ENCODE measurements at places on chromosomes 12 and 14. TPM values are rescaled to one million over a fixed set of nuclear protein-coding genes. Genes with fewer than 3 reads are reported as not detected.

The KRT5 gene
- total RNA-seq: 7.6 TPM

The DBX2 gene
- total RNA-seq: not detected

The JPH4 gene
- not detected for total RNA-seq

The ASPG gene
- 0.14 TPM for total RNA-seq

The APOF gene
- not detected for total RNA-seq

DNA sequence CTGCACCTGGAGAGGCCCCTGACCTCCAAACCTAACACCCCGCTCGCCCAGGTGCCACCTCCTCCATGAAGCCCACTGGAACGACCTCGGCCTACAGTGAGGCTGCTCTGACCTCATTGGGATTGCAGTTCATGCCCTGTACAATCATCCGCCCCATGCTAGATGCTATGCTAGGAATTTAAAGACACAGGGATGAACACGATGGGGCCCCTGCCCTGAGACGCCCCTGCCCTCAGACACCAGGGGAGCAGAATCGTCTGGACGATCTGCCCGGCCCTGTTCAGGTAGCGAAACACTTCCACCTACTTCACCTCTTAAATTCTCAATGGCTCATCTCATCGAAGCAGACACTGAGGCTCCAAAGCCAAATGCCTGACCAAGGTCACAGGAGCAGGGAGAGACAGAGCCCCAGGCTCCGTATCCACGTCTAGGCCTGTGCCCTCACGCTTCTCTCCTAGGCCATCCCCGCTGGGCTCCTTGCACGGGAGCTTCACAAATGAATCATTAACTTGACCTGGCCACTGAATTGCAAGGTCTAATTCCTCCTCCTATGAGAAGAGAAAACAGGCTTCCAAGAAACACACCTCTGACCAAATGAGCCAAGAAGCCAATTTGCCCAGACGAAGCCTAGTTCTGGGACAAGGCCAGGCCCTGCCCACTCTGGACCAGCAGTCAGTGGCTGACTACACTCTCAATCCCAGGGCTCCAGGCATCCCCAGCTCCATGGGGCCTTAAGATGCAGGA, 35.2 kb downstream of the SCARB1 start:
- no peak for DNase-seq
- no peak overlapping the region for H3K4me3 ChIP-seq
- no peaks in the 10 kb centered on the region for H3K27me3 ChIP-seq
- H3K27ac ChIP-seq: no peak overlapping the region
- no peaks in the 10 kb centered on the region for H3K4me1 ChIP-seq

DNA sequence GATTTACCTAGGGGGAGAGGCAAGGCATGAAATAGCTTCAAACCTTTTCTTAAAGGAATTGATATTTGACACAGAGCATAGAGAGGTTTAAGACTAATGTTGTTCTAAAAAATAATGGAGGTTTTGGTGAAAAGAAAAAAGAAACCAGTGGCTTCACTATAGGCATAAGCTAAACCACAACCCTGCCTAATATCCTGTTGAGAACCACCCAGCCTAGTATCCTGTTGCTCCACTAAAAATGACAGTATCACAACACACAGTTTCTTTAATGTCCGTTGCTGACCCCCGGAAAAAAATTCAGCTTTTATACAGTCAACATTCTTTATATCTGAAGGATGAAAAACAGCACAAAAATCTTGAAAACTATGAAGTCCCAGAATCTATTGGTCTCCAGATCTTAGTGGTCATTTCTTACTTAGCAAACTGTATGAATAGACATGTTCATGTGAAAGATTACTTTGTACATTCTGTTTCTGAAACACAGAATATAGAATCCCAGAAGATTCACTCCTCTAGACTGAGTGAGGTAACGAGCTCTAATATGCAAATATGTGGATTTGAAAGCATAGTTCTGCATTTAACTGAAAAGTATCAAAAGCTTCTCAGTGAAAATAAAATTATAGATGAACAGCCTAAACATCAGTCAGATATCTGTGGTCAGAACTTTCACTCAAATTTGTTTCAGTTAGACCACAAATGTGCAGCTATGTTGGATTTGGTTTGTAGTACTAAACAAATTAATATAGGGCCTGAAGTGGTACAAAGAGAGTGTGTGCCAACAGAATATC, 40.5 kb downstream of the GALC start:
- peaks cover 9% of the 10 kb centered on the region for H3K36me3 ChIP-seq
- H3K4me1 ChIP-seq: no peaks in the 10 kb centered on the region
- H3K4me3 ChIP-seq: no peak overlapping the region
- H3K27me3 ChIP-seq: no peaks in the 10 kb centered on the region

DNA sequence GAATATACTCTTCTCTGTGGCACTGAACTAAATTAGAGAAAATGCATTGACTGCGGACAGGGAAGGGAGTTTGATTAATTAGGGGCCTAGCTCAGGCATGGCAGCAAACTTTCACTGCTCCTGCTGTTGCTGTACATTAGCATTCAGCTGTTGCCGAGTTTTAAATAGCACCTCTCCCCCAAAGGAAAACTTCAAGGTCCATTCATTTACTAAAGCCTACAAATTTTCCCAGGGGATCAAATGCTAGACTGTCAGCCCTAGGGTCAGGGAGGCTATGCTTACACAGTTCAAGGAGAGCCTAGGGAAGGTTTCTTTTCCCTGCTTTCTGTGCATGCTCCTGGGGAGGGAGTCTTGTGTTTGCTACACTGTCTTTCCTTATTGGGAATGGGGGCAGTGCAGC, 60.0 kb upstream of the GZMB start:
- H3K27me3 ChIP-seq: no peaks in the 10 kb centered on the region
- no peak for DNase-seq
- no peak overlapping the region for H3K4me3 ChIP-seq
- no peaks in the 10 kb centered on the region for H3K36me3 ChIP-seq
- no peak overlapping the region for H3K27ac ChIP-seq

GRCh38 chr12:13268581-13268980, 72.1 kb downstream of the EMP1 start:
- no peak for DNase-seq
- H3K4me1 ChIP-seq: no peaks in the 10 kb centered on the region
- H3K27ac ChIP-seq: no peak overlapping the region

GRCh38 chr12:76548222-76548837, 11.2 kb downstream of the OSBPL8 start:
- no peak overlapping the region for H3K4me3 ChIP-seq
- H3K27ac ChIP-seq: no peak overlapping the region
- H3K36me3 ChIP-seq: no peaks in the 10 kb centered on the region
- no peaks in the 10 kb centered on the region for H3K27me3 ChIP-seq
- peaks cover 25% of the 10 kb centered on the region for H3K4me1 ChIP-seq
- no peak for DNase-seq

DNA sequence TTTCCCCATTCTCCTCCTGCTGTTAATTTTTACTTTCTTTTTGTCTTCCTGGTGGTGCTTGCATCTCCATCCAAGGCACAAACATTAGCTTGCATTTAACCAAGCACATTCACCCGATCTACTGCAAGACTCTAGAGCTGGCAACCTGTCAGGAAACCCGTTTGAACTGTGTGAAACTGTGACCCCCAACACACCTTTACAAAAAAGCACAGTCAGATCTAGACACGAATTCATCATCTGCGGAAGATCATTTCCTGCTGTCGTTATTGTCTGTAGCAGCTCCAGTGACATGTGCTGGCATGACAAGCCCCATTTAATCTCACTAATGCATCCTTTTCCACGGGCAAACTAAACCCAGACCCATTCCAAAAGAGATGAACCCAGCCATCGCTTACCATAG, 340.5 kb downstream of the VRK1 start:
- DNase-seq: no peak
- no peaks in the 10 kb centered on the region for H3K36me3 ChIP-seq
- H3K27ac ChIP-seq: no peak overlapping the region
- H3K4me1 ChIP-seq: no peaks in the 10 kb centered on the region

GRCh38 chr14:53432378-53432802, 279.3 kb upstream of the DDHD1 start:
- H3K36me3 ChIP-seq: no peaks in the 10 kb centered on the region
- DNase-seq: no peak

- no peaks in the 10 kb centered on the region for H3K27me3 ChIP-seq
- H3K27ac ChIP-seq: no peak overlapping the region
- DNase-seq: no peak
- H3K36me3 ChIP-seq: no peaks in the 10 kb centered on the region
- H3K4me1 ChIP-seq: peaks cover 10% of the 10 kb centered on the region
- H3K4me3 ChIP-seq: no peak overlapping the region
Measured at GRCh38 chr12:105322070-105322469, 8.4 kb upstream of the C12orf75 start.

DNA sequence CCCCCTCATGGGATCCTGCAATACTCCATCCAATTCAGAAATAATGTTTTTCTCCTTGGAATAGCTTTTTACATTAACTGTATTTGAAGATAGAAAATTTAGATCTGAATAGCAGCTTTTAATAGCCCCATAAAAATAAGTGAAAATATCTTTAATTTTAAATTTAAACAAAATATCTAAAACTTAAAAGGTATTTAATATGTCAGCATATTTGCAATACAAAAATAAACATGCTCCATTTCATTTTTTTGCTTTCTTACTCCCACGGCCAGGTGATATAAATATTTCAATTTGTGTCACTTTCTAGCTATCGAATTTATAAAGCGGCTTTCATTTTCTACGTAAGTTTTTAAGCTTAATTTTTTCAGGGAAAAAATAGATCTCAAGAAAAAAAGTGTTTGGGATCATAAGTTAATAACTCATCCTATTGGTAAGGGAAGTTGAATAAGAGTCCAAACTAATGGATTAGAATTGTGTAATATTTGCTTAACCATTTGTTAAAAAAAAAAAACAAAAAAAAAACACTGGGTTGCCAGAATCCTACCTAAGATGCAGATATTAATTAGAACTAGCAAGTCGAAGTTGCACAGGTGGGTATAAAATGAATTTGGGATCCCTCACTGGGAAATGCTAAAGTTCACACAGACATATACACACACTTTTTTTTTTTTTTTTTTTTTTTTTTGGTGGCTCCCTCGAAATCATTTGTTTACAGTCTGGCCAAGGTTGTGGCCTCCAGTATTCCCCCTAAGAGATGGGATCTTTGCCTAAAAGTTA, 47.6 kb downstream of the PPP2R5C start:
- peak overlapping the region; percentile 76 for H3K4me3 ChIP-seq
- no peak for DNase-seq
- H3K27me3 ChIP-seq: no peaks in the 10 kb centered on the region
- H3K27ac ChIP-seq: peak overlapping the region; percentile 92

DNA sequence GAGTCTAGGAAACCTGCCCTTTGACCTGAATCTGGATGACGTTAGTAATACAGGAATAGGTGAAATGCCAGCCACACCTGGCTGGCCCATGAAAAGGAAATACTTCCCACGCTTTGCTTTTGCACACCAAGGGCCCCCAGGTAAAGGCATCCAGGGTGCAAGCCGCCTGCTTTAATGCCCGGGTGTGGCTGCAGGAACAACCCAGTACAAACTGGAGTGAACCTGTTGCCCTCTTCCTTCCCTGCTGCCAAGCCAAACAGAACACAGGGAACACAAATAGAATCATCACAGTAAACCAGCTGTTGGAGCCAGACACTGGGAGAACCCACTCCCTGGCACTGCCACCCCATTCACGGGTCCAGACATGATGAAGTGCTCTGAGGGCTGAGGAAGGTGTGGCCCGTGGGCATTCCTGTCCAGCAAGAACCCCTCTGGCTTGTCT, 24.2 kb upstream of the FOS start:
- DNase-seq: no peak
- H3K4me1 ChIP-seq: peaks cover 14% of the 10 kb centered on the region
- H3K36me3 ChIP-seq: no peaks in the 10 kb centered on the region
- H3K4me3 ChIP-seq: no peak overlapping the region

- no peak overlapping the region for H3K4me3 ChIP-seq
- H3K27ac ChIP-seq: no peak overlapping the region
Measured at GRCh38 chr12:64347630-64348029, 42.9 kb downstream of the C12orf56 start.

GRCh38 chr12:62763861-62764645, 170.9 kb downstream of the PPM1H start:
- H3K36me3 ChIP-seq: no peaks in the 10 kb centered on the region
- H3K4me1 ChIP-seq: no peaks in the 10 kb centered on the region
- H3K27ac ChIP-seq: no peak overlapping the region
- no peak overlapping the region for H3K4me3 ChIP-seq
- no peaks in the 10 kb centered on the region for H3K27me3 ChIP-seq

GRCh38 chr12:28872654-28873268, 276.3 kb upstream of the FAR2 start:
- no peak overlapping the region for H3K27ac ChIP-seq
- H3K4me1 ChIP-seq: peaks cover 12% of the 10 kb centered on the region
- no peak overlapping the region for H3K4me3 ChIP-seq

DNA sequence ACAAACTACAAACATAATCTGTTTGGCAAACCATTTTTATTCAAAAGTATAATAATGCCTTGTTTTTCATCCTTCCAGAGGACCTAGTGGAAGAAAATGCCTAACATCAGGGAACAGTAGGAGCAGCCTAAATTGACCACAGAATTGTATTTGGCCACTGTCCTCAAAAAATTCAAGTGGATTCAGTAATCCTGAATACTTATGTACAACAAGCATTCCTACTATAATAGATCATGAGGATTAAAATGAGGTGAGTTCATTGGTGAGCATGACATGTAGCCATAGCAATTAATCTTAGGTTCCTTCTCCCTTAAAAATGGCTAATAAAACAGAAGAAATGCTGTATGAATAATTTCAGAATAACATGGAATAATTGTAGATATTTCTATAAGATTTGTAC, 209.3 kb downstream of the DAD1 start:
- no peak for DNase-seq
- H3K4me1 ChIP-seq: peaks cover 22% of the 10 kb centered on the region
- H3K36me3 ChIP-seq: no peaks in the 10 kb centered on the region

DNA sequence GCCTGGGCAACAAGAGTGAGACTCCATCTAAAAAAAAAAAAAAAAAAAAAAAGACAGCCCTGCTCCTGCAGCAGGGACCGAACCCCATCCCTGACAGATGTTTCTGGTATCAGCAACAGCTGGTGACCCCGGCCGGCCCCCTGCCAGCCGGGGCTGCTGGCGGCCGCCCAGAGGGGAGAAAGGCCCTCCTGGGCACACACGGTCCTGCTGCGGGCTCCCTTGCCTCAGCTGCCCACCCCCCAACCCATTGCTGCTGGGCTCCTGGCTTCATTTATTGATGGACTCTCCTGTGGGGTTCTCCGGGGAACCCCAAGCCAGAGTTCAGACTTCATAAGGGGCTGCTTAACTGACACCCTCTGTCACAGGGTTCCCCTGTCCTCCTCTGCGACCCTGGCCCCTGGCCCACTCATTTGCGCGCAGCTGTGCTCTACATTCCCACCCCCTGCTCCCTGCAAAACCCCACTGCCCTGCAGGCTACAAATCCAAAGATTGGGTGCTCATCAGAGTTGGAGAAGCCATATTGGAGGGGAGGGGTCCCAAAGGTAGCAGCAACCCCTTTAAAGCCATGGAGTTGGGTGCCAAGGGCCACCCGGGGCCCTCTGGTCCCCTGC, 103.6 kb upstream of the RTL1 start:
- no peak overlapping the region for H3K27ac ChIP-seq
- no peaks in the 10 kb centered on the region for H3K36me3 ChIP-seq
- DNase-seq: no peak
- H3K4me3 ChIP-seq: no peak overlapping the region

- DNase-seq: no peak
- no peaks in the 10 kb centered on the region for H3K4me1 ChIP-seq
- no peak overlapping the region for H3K4me3 ChIP-seq
- no peak overlapping the region for H3K27ac ChIP-seq
- H3K27me3 ChIP-seq: no peaks in the 10 kb centered on the region
Measured at GRCh38 chr12:60114169-60114568, 518.3 kb downstream of the SLC16A7 start.

Data from thoracic aorta (tissue), 2 donors.